ENCODE measurements at places on chromosomes 3 and 15. TPM values are rescaled to one million over a fixed set of nuclear protein-coding genes. Genes with fewer than 3 reads are reported as not detected.
A peak's percentile ranks its signal among the peaks of the same experiment; 100 is the strongest.

AQP9 gene
- 1.4 TPM for total RNA-seq

GRCh38 chr3:12139111-12139511 is 19.6 kb downstream of the TIMP4 start:
- H3K27ac ChIP-seq: no peak overlapping the region
- no peaks in the 10 kb centered on the region for H3K36me3 ChIP-seq
- DNase-seq: peak; percentile 60
- no peak overlapping the region for H3K4me3 ChIP-seq
- no peaks in the 10 kb centered on the region for H3K27me3 ChIP-seq

GRCh38 chr3:15427981-15428380 is 583 bp downstream of the EAF1 start:
- DNase-seq: peak; percentile 8
- peak overlapping the region; percentile 89 for H3K4me3 ChIP-seq
- no peaks in the 10 kb centered on the region for H3K27me3 ChIP-seq
- H3K4me1 ChIP-seq: peaks cover 16% of the 10 kb centered on the region
- peak overlapping the region; percentile 63 for H3K27ac ChIP-seq

DNA sequence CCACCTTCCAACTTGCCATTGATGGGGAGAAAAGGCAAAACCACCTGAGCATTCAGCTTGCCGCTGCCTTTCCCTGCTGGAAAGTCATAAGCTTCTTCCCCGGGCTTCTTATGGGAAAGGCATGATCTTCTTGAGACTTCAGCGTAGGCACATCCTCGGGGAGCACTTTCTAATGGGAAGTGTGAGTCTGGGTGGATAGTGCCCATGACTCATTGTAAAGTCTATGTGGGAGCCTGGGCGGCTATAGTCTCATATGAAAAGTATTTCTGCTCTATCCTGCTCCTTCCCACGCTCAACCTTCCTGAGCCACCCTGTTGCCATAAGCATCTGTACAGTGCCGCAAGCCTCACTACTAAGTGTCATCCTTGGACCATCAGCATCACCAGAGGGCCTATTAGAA is 309.9 kb upstream of the THBS1 start:
- no peak overlapping the region for H3K27ac ChIP-seq
- no peaks in the 10 kb centered on the region for H3K4me1 ChIP-seq
- H3K4me3 ChIP-seq: no peak overlapping the region
- H3K27me3 ChIP-seq: no peaks in the 10 kb centered on the region
- H3K36me3 ChIP-seq: no peaks in the 10 kb centered on the region
